Mucosa of gallbladder (tissue), 1 donor: ENCODE measurements at places on chromosomes 2 and 18. TPM values are rescaled to one million over a fixed set of nuclear protein-coding genes. Genes with fewer than 3 reads are reported as not detected.

Gene CCDC85A
- 1.8 TPM for total RNA-seq

Gene PPP1R7
- total RNA-seq = 58.6 TPM

Gene LIMS4
- total RNA-seq = 2.8 TPM

Gene STPG4
- 0.20 TPM for total RNA-seq

GRCh38 chr2:219877728-219878127, 250.3 kb downstream of the SLC4A3 start:
- no peak for DNase-seq

Gene REG3A
- 2.9 TPM for total RNA-seq

GRCh38 chr2:1740716-1741589, 3.4 kb downstream of the PXDN start:
- no peak for DNase-seq

GRCh38 chr2:17599617-17600016, 59.1 kb downstream of the VSNL1 start:
- no peak for DNase-seq

GRCh38 chr2:205852457-205852856, 170.2 kb downstream of the NRP2 start:
- no peak for DNase-seq

DNA sequence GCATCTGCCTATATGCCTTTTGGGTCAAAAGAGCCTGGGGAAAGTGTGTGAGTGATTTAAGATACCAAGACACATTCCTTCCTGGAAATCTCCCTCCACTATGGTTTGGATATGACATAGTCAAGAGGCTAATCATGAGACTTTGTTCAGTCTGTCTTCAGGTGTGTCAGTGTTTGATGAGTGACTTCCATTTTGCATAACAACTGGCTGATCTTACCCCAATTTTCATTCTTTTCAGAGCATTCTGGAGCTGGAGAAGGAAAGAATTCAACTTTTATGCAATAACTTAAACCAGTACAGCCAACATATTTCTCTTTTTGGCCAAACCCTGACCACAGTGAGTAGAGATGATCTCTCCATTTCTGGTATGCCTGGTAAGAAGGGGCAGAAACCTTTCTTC, 39.4 kb downstream of the SPC25 start:
- DNase-seq = no peak

Gene SH3YL1
- total RNA-seq = 196 TPM

DNA sequence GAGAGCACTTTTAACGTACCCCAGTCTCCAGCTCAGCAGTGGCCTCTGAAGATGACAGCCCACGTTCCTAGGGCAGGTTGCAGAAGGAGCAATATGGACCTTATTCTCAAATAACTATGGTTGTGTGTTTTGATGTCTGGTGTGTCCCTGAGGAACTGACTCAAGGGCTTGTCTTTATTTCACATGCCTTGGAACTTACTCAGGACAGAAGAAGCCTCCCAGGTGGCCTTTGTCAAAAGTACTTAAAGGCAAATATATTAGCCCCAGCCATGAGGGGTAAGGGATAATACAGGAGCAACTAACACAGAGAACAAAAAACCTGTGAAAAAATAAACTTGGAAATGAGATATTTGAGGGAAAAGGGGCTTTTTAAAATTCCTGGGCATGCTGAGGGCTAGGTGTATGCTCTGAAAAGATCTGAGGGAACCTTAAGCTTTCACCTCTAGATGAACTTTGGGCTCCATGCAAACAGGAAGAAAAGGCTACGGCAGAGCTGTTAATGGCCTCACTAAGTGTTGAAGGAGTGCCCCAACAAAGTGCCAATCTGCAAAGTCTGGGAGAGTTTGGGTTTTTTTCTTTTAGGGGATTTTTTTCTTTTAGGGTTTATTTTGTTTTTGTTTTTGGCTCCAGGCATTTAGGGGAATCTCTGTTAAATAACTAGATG, 40.3 kb downstream of the SRBD1 start:
- DNase-seq = no peak

GRCh38 chr2:167293172-167293781, 405.0 kb downstream of the XIRP2 start:
- no peak for DNase-seq

Gene ABCG8
- total RNA-seq = 2.6 TPM

GRCh38 chr18:66587430-66587829, 16.5 kb downstream of the CDH19 start:
- DNase-seq = no peak

Gene BCL2
- 18.5 TPM for total RNA-seq

DNA sequence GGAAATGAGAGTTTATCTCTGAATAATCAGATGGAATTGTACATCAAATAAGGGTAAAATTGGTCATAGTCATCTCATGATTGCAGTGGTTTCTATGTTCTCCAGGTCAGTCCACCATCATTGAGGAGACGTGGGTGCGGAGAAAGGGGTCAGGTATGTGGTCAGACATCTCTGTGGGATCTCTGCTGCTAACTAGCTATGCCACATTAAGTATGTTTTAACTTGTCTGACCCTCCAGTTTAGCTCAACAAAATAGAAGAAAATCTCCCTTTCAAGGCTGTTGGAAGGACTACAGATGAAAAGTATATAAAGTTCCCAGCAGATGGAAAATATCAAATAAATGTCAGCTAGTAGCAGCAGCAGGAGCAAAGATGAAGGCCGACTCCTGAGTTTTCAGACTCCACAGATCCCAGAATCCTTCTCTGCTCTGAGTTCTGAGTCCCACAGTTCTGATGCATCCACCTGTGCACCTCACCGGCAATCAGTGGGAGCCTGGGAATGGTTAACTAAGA, 106.6 kb upstream of the CYP1B1 start:
- no peak for DNase-seq
